ENCODE measurements at places on chromosomes 11 and 22.
A peak's percentile ranks its signal among the peaks of the same experiment; 100 is the strongest.

- no peak for DNase-seq
These were observed 26.9 kb downstream of the MICAL3 start for GRCh38 chr22:17997456-17997855.

GRCh38 chr11:71461696-71462095 lies 8.7 kb downstream of the NADSYN1 start:
- DNase-seq = no peak

GRCh38 chr11:64614917-64615316 lies 23.9 kb downstream of the SLC22A12 start:
- DNase-seq = no peak

DNA sequence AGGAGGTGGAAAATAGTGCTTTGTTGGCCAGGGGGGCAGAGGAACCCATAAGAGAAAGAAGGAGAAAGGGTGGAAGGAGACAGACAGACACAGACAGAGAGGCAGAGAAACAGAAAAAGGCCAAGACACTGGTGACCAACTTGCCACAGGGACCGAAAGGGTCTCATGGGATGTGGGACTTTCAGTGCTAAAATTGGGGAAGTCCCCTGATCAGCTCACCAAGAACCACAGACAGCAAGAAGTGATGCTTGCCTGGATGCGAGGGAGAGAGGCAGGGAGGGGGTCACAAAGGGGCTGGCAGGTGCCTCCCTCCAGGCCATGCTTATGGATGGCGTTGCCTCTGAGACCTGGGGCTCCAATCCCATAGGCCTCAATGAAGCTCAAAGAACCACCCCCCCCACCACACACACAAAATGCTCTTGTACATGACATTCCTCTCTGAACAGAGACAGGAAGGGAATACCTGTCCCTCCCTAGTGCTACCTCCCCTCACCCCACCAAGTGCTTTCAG lies 413.4 kb downstream of the MN1 start:
- no peak for DNase-seq

GRCh38 chr11:86435711-86436110 lies 61.0 kb downstream of the CCDC81 start:
- DNase-seq = no peak

DNA sequence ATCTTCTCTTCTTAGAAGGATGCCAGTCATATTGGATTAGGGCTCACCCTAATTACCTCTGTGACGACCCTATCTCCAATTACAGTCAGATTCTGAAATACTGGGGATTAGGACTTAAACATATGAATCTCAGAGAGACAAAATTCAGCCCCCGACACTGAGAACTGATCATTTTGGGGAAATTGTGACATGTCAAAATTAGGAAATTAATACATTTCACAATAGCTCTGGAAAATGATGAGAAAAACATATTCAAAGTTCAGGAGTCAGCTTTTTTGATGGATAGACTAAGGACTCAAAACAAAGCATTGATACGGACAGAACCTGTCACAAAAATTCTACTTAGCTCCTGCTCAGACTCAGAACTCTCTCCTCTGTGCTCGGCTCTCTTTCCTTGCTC lies 40.8 kb downstream of the COMMD9 start:
- DNase-seq = no peak

DNA sequence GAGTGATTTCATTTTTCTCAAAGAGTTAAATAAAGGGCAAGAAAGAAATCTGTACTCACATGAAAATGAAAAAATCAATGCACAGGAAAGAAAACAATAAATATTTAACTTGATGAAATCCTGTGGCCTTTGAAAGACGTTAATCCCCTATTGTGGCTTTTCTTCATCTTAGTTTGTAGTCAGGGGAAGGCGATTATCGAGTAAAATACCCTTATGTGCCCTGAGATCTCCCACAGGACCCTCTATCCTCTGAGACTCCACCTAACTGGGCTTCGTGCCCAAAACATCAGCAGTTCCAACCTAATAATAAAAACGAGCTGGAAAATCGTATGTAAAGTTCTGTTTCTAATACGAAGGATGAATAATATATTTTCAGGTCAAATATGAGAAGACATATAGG lies 208.2 kb upstream of the ZC3H12C start:
- no peak for DNase-seq

DNA sequence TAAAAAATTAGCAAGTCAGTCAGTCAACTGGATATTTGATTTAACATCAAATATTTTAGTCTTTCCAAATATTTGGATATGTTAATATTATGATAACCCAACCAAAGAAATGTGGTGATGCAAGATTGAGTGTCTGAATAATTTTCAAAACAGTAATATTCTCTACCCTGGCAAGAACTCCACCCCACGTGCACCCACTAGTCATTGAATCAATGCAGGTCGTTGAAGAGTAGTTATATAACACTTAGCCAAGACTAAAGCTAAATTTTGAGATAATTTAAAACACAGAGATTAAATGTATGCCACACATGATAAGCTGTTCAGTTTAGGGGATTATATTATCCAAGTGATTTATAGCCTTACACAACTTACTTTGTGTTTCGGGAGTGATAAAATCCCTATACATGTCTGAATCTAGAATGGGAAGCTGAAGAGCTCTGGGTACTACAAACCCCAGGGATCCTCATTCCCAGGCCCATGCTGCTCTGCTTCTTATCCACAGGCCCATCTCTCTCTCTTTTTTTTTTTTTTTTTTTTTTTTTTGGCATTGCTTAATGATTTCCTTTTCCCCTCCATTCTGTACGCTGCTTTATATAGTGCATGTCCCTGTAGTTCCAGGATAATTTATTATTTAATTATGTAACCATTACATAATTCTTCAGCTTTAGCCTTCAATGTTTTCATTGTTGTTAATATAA lies 392.9 kb downstream of the NTM start:
- no peak for DNase-seq

DNA sequence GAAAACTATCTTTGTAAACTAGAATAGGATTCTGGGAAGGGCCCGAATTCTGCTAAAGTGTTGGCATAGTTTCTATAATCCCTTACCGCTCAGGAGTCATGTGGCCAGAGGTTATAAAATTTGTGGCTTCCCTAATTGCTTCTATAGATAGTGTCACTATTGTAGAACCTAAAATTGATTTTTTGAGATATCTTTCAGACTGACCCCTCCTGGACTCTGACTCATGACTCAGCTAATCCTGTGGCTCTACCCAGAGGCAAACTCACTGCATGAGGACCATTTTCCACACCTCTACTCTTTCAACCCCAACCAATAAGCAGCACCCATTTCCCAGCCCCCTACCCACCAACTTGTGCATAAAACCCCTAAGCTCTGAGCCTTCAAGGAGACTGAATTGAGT lies 61.8 kb upstream of the PRSS23 start:
- no peak for DNase-seq

DNA sequence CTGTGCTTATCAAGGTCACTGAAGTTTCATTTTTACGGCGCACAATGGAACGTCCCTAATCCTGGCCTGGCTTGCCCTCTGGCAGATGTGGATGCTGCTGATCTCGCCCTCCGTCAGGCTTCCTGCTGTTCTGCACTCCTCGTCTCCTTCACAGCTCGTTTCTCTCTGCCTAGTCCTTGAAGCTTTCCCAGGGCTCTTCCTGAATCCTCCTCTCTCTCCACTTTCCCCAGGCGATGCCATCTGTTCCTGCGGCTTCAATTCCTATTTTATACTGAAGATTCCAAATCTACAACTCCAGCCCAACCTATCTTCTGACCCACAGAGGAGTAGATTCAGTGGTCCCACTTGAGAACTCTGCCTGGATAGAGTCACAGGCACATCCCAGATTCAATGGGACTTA lies 14.2 kb downstream of the SLC22A8 start:
- DNase-seq = no peak

DNA sequence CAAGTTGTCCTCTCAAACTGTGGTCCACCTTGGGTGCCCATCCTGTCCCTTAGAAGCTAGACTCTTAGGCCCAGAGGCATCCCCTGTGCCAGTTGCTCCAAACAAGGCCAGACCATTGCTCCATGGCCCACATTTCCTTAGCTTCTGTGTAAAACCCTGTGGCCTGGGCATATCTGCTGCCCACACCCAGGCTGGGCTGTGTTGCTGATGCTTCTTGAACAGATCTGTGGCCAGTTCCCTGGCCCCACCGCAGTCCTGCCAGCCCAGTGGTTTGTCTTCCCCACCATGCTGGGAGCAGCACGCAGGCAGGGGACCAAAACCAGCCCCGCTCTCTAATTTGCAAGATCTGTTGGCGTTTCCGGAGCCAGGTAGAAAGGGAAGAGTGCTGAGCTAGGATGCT lies 72.2 kb downstream of the CSNK2A3 start:
- no peak for DNase-seq

DNA sequence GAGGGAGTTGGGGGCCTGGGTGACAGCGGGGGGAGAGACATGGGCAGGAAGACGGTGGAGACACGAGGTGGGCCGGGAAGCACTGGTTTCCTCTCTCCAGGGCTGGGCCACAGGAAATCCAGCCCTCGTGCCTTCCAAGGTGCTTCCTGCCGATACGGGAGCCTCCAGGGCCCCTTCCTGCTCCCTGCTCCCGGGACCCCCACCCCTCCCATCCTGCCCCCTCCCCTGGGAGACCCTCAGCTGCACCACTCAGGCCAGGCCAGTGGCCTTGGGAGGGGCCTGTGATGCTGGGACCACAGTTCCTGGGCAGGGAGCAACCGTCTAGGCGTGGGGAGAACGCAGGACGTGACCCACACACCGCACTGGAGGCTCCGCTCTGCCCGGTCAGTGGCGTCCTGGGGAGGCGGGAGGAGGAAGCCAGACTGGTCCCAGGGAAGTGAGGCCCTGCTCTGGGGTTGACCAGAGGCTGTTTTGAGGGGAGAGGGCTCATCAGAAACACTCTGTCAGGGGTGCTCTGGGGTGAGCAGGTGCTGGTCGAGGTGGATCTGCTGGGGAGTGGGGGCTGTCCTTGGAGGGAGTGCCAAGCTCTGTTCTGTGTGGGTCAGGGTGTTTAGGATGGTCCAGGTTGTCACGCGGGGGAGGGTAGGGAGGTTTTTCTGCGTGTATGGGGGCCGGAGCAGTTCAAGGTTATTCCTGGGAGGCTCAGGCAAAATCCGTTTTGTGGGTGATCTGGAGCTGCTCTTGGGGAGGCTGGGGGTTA lies at the start of gene SHANK3:
SHANK3 (plus strand) TSS at position 353 of the 760 bp plus-strand sequence.
- DNase-seq = no peak

GRCh38 chr11:119974467-119974866 lies 163.4 kb downstream of the TRIM29 start:
- DNase-seq = no peak

DNA sequence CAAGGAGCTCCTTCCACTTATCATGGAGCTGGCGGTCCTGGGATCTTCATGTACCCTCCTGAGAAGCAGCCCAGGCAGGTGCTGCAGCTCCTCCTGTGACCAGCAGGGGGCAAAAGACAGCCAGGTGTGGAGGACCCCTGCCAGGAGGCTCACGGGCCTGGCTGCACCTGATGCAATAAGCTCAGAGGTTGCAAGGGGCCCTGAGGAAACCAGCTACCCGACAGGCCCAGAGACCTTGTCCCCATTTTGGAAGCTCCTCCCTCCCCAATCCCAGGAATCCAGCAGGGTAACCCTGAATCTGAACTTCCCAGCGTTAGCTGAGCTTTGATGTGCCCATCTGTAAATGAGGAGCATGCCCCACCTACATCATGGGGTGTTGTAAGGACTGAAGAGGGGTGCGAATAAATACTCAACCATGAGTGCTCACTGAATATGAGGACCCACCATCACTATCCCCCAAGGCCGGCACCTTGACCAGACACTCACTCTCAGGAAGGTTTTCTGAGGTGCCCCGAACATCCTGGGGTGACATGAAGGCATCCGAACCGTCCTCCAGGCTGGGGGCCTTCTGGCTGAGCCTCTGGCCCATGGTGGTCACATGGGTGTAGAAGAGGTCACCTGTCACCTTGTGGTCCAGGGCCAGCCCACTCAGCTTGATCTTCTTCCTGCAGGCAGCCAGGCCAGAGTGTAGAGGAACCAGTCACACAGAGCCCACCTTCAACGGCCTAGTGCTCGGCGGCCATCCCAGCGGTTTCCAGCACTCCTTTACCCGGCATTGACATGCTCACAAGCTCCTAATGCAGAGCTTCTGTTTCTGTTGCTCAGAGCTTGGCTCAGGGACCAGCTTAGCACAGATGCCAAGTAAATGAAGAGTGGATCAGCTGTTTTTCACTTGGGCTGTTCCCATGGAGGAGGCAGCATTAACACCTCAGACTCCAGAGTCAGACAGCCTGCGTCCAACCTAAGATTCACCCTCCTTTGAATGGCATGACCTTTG lies 21.7 kb downstream of the SLC43A1 start:
- DNase-seq = peak; percentile 64

- DNase-seq = no peak
These were observed 10.6 kb upstream of the CSNK2A3 start for GRCh38 chr11:11363674-11364073.

GRCh38 chr22:35997438-35997837 lies 31.2 kb downstream of the RBFOX2 start:
- DNase-seq = no peak

GRCh38 chr11:66864924-66865697 lies 8.2 kb downstream of the LRFN4 start:
- DNase-seq = no peak

- DNase-seq = no peak
These were observed 5.0 kb downstream of the DPF2 start for GRCh38 chr11:65338676-65339075.

DNA sequence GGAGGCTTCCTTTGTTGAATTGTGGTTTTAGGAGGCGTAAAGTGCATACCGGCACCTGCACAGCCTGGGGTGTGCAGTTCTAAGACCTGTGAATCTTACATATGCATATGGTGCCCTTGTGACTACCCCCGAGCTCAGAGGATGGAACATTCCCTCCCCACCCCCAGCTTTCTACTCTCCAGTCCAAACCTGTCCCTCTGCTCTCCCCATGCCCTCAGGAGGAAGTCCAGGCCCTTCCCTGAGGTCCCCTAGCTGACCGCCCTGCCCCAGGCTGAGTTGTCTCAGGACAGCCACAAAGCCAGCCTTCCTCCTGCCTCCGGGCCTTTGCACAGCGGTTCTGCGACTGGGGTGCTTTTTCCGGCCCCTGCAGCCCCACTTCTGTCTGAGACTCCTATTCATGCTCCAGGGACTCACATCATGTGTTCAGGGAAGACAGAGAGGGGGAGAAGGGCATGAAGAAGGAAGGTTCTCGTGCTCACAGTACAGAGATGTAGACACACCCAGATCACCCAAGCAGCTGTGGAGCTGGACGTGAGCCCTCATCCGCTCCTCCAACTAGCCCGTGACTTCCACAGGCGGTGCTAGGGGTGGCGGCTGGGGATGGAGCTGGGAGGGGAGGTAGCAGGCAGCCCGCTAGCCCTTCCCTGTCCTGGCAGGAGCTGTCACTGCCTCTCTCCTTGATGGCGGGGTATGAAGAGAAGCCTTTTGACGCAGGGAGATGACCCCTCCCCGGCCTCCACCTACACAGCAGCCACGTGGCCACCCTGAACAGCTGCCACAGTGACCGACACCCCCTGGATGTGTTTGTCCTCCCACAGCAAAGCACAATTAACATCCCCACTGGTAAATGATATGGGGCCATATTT lies 50.8 kb downstream of the FLRT1 start:
- no peak for DNase-seq

DNA sequence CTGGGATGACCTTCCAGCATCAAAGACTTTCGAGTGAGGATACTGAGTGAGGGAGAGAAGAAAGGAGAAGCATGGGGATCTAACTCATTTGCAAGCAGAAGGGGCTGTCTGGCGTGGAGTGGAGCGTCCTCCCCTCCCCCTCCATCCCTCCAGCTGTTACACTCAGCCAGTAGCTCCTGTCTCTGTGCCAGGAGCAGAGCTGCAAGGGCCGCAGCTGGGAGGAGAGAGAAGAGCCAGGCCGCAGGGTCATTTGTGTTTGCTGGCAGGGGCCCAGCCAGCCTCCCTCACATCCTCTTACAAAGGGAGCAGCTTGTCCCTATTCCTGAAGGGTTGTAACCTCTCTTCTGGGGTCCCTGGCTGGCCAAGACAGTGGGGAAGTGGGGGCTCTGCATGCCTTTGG lies 57.9 kb downstream of the NECTIN1 start:
- DNase-seq = no peak

GRCh38 chr11:86149792-86150191 lies 80.9 kb upstream of the PICALM start:
- no peak for DNase-seq

Data from stimulated activated CD8-positive, alpha-beta memory T cell treated with anti-CD3 and anti-CD28 coated beads, Interleukin-7, amount 100 ng/mL, for 1 hour (primary cell).